ENCODE measurements at places on chromosomes 3 and 15.

- DNase-seq = no peak
Measured at GRCh38 chr3:70615286-70615685, 302.8 kb upstream of the MDFIC2 start.

- no peak for DNase-seq
Measured at GRCh38 chr3:46711305-46711704, 6.4 kb downstream of the PRSS50 start.

- DNase-seq = no peak
Measured at GRCh38 chr3:152738656-152739055, 96.3 kb upstream of the P2RY1 start.

DNA sequence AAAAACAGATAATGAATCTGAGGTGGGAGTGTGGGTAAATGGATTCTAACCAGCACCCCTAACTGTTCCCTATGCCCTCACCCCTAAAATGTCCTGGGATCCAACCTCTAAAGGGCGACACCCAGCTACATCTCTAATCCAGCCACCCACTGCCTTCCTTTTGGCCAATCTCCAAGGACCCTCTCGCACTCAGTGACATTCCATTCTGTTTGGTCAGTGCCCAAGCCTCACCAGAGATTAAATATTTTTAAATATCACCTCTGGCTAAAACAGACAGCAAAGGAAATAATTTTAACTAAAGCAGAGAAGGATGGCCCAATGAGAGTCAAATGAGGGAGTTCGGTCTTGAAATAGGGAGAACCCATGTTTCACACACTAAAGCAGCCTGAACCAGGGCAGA lies 19.9 kb upstream of the SCN10A start:
- no peak for DNase-seq

DNA sequence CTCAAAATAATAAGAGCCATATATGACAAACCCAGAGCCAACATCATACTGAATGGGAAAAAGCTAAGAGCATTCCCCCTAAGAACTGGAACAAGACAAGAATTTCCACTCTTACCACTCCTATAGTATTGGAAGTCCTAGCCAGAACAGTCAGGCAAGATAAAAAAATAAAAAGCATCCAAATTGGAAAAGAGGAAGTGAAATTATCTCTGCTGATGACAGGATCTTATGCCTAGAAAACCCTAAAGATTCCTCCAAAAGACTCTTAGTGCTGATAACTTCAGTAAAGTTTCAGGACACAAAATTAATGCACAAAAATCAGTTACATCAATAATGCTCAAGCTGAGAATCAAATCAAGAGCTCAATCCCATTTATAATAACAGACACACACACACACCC lies 45.9 kb upstream of the SLC2A2 start:
- no peak for DNase-seq

DNA sequence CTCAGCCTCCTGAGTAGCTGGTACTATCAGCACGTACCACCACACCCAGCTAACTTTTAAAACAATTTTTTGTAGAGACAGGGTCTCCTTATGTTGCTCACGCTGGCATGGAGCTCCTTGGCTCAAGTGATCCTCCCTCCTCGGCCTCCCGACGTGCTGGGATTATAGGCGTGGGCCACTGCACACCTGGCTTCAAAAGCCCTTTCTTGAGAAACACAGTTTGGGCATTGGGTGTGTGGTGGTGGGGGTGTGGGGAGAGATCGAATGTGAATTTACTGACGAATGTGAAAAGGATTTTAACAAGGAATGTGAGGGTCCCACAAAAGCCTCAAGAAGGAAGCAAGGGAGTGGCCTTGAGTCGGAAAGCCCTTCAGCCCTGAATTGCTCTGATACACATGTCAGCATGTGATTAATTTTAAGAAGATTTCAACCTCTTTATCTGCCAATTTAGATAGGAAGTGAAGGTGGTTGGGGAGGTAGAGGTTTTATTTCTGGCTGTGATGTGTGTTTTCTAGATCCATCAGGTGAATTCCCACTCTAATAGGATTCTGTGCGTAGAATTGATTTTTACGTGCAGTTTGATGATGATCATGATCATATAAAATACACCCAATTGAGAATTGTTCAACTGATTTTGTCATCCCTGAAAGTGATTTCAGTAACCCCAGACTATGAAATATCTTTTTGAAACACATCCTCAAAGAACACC lies 1.1 kb downstream of the CCR4 start:
- DNase-seq = no peak

- no peak for DNase-seq
Measured at GRCh38 chr3:30294241-30294667, 312.1 kb upstream of the TGFBR2 start.

DNA sequence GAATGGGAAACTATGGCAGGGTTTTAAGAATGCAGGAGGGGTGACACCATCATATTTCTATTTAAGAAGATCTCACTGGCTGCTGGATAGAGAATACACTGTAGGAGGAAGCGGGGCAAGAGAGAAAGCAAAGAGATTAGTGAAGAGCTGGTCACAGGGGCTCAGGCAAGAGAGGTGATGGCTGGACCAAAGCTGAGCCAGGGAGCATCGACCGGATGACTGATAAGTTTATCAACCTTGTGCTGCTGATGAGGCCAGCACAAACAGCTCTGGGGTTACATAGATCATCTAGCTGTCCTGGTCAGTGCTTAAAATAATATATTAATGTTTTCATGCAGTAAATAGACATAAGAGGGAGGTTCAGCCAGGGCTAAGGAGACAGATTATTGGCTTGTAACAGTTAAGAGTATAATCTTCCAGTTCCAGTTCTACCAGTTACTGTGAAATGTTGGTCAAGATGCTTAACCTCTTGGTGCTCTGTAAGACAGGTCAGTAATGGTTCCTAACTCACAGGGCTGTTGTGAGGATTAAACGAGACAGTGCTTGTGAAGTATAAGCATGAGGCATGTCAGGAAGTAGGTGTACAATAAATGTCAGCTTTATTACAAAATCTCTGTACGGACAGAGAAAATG lies 201.0 kb upstream of the FEZF2 start:
- DNase-seq = no peak

DNA sequence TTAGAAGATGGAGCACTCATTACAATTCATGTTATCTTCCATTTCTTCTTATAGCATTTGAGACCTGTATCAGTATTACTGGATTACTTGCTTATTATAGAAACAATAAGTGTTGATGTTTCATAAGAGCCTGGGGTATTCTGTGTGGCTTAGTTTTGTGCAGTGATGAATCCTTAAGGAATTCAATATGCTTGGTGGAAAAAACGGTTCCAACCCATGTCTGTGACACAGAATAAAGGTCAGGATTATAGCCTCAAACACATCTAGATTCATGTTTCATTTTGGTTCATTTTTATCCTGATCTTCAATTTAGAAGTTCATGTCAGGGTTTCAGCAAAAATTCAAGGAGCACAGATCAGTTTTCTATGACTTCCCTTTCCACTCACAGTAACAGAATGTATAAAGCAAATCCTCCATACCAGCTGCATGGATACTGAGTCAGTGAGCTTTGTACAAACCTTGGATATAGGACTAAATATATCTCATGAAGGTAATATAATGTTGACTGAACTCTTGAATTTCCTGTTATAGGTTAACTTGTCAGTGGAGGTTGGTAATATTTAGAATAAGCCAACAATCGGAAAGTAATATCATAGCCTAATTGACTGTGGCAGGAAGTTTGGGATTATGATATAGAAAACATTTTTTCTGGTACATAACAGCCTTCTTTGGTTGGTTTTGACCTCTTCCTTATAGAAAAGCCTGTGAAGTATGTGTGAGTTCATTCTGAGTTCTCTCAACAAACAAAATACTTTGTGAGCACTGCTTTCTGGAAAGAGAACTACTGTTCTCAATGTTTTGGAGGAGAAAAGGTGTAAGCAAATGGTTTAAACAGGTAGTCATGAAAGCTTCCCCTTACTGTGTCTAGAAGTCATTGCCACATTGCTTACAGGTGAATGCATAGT lies 218.2 kb upstream of the TPM1 start:
- DNase-seq = no peak

DNA sequence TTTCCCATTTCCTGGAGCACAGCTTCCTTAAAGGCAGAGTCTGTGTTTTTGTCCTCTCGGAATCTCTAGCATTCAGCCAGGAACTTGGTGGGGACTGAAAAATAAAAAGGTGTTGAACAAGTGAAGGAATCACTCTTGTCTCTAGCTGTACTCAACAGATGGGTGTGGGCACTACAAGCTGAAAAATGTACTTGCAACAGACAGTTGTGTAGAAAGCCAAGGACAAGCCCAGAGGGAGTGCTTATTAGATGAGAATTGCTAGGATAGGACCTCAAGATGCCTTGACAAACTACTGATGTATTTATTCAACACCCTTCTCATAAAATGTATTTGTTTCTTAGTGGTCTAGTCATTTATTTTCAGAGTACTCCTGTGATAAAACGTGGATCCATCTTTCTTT lies 95.1 kb downstream of the CHCHD6 start:
- DNase-seq = no peak

GRCh38 chr15:27027229-27027628 lies 56.2 kb downstream of the GABRG3 start:
- no peak for DNase-seq

- no peak for DNase-seq
Measured at GRCh38 chr3:95177096-95177495, 1114.2 kb downstream of the NSUN3 start.
